ENCODE measurements at places on chromosomes 6 and 20. TPM values are rescaled to one million over a fixed set of nuclear protein-coding genes. Genes with fewer than 3 reads are reported as not detected.

GRCh38 chr20:25549172-25549773 lies 36.1 kb downstream of the NINL start:
- no peak for DNase-seq

- DNase-seq = no peak
Observed at GRCh38 chr6:137724495-137725211, 142.4 kb upstream of the TNFAIP3 start.

- DNase-seq = no peak
Observed at GRCh38 chr20:63741676-63742380, 2.3 kb downstream of the SLC2A4RG start.

KATNA1 gene
- polyA plus RNA-seq = 21.1 TPM

CST2 gene
- polyA plus RNA-seq = not detected
